GM03348 (cell line): ENCODE measurements at places on chromosomes 7 and 10.

GRCh38 chr10:22704942-22705341, 9.4 kb downstream of the PIP4K2A start:
- DNase-seq: no peak

- DNase-seq: no peak
These were observed 24.0 kb downstream of the DPYSL4 start for GRCh38 chr10:132210766-132211165.

- DNase-seq: no peak
These were observed 54.4 kb downstream of the GPR26 start for GRCh38 chr10:123720536-123720935.

DNA sequence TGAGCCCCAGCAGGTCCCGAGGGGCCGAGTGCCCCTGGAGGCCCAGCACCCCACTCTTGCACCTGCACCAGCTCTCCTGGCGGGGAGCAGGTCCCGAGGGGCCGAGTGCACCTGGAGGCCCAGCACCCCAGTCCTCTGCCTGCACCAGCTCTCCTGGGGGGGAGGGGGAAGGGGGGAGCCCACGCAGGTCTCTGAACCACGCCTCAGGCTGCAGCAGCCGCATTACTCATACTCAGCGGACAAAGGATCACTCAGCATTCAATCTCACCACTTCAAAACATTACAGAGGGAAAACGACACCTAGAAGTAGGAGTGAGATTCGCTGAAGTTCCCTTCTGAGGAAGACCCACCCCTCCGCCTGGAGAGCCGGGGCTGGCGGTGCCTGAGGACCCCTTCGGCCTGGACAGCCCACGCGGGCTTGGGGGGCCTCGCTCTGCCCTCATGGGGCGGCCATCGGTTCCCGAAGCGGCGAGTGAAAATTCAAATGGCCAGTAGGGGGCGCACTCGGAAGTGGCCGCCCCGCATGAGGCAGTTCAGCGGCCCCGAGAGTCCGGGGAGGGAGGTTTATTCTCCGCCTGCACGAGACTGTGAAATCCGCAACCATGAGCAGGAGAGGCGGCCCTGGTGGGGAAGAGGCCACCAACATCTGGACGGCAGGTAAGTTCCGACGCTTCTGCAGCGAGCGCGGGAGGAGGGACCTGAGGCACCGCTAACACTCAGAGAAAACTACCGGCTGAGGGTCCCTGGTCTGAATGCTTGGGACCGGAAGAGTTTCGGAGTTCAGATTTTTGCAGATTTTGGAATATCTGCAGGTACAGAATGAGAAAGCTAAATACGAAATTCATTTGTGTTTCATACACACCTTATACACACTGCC, 1.1 kb upstream of the GPER1 start:
- peak; percentile 93 for DNase-seq

- no peak for DNase-seq
These were observed 13.2 kb downstream of the PTPRN2 start for GRCh38 chr7:158574308-158575036.

- DNase-seq: no peak
These were observed 291.0 kb upstream of the C7orf33 start for GRCh38 chr7:148299350-148300276.

DNA sequence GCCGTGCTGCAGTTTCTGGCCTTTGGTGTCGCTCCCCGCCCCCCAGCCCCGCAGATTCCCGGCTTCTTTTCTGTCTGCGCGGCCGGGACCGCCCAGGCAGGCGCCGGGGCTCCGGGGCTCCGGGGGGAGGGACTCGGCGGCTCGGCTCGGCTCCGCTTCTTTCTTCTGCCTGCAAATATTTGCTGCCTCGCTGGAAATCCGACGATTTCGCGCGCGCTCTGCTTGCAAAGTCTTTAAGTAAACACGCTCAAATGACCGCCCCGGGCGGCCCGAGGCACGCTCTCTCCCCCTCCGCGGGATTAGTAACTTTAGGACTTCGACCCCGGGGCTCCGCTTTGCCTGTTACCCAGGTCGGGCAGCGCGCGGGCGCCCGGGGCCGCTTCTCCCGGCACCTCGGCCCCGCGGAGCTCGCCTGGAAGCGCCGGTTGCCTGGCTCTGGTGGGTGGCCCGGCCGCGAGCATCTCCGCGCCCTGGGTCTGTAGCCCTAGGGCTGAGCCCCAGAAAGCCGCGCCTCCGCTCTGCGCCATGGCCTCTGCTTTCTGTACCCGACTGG, 3.9 kb upstream of the GATA3 start:
- DNase-seq: peak; percentile 47

GRCh38 chr7:69871886-69872569, 273.8 kb downstream of the AUTS2 start:
- no peak for DNase-seq

DNA sequence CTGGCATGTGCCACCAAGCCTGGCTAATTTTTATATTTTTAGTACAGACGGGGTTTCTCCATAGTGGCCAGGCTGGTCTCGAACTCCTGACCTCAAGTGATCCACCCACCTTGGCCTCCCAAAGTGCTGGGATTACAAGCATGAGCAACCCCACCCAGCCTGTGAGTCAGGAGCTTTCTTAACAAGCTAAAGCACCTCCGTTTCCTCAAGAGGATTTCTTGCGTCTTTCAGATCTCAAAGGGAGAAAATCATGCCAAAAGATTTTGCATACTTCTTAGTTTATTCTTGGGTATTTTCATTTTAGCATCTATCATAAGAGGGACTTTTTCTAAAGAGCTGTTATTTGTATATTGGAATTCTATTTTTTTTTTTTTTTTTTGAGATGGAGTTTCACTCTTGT, 47.9 kb upstream of the FOXK1 start:
- DNase-seq: no peak

- DNase-seq: no peak
These were observed 99.1 kb downstream of the BMPR1A start for GRCh38 chr10:86855513-86855912.

DNA sequence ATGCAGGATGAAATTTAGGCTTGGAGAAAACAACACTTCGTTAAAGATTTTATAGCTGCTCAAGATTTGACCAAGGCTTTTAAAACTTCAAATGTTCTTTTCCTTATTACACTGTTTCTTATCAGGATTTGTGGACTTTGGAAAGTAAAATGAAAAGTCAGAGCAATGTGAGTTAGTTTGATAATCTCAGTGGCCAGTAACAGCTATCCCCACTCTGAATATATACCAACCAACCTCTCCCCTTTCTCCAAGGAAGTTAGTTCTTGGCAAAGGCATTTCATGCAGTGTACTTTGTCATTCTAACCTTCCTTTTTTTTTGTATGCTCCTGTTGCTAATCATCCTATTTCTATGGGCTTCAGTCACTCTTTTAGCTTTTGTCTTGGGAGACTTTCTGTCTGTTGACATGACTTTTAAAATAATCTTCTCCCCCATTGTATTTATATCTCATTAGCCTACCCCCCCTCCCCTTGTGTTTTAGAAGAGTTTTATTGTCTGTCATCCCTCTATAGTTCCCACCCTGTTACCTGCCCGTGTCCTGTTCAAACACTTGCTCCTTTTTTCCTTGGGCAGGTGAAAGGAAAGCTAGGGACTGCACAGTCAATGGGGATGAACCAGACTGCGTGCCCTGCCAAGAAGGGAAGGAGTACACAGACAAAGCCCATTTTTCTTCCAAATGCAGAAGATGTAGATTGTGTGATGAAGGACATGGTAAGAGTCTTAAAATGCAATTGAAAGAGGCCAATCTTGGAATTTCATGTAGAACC, 16.7 kb downstream of the FAS start:
- DNase-seq: no peak

GRCh38 chr7:80372415-80372814, 139.4 kb downstream of the GNAT3 start:
- peak; percentile 41 for DNase-seq

DNA sequence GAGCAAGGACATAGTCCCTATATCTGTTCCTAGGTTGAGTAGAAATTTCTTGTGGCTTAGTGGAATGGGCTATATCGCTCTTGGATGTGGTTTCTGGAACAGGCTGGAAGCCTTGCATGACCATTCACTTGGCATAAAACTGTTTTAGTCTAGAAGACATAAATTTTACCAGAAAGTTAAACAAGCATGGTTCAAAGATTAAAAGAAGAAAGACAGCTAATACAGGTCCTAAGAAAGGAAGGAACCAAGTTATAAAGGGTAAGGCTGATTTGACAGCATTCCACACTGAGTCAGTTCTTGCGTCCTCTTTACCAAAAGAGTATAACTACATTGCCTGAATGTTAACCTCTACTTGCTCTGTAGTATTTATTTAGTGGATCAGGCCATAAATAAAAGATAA, 724.2 kb downstream of the SORCS1 start:
- no peak for DNase-seq

DNA sequence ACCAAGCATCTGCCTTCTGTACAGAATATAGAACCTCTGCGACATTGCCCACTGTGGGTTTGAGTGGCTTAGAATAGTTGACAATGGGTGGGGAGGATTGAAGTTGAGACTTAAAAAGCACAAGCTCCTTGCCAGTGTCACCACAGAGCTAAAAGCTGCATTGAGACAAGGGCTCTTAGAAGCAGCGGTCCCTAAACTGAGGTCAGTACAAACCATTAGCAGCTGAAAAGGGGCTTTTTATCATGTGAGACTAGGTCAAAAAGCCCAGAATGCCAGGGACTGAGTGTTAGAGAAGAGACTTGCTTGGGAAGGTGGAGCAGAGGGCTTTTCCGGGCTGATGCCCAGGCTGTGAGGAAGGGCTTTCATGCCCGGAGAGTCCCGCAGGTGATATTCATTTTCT, 91.3 kb downstream of the POU6F2 start:
- no peak for DNase-seq

DNA sequence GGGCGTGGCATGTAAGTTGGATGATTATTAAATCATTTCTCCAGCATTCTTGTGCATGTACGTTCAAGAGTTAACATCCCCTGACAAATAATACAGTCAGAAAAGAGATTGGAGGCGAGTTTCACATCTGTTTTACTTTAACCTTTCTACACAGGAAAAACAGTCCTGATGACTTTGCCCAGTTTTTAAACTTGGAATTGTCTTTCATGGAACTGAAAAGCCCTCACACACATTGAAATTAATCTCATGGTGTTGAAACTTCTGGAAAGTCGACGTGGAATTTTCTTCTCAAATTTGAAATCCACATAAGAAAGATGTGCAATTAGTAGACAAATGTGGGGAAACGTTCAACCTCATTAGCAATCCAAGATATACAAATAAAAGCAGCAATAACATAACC, 31.2 kb upstream of the ZNF438 start:
- DNase-seq: peak; percentile 48

DNA sequence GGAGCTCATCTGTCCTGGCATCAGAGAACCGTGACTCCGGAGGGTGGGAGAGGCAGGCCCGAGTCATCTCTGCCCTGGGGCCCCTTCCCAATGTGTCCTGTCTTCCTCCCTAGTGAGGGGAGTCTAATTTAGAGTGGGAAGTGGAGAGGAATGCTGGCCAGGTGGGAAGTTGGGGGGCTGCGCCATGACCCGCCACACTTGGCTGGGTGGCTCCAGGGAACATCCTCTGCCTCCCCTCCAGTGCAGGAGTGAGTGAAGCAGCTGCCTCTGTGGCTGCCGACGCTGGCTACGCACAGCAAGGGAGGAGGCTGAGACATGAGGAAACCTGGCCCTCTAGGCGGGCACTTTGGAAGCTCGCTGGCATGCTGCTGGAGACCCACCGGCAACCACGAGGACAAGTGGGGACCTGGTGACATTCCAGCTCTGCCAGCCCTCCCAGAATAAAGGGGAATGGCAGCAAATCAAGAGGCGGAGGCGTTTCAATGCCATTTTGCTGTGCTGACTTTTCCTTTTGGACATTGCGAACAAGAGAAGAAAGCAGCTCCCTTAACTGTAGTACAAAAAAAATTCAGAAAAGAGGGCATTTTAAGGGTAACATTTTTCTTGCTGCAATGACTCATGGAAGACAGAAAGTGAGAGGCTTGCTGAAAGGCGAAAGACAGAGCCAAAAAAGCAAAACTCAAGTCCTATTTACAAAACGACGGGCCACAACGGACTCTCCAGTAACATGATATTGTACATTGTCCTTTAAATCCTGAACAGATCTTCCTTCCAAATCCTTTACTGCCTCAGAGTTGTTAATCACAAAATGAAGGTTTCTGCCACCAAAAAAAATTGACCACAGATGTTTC, 121.2 kb upstream of the PITRM1 start:
- DNase-seq: peak; percentile 59

GRCh38 chr7:18960725-18961124, 156.7 kb downstream of the TWIST1 start:
- DNase-seq: no peak

DNA sequence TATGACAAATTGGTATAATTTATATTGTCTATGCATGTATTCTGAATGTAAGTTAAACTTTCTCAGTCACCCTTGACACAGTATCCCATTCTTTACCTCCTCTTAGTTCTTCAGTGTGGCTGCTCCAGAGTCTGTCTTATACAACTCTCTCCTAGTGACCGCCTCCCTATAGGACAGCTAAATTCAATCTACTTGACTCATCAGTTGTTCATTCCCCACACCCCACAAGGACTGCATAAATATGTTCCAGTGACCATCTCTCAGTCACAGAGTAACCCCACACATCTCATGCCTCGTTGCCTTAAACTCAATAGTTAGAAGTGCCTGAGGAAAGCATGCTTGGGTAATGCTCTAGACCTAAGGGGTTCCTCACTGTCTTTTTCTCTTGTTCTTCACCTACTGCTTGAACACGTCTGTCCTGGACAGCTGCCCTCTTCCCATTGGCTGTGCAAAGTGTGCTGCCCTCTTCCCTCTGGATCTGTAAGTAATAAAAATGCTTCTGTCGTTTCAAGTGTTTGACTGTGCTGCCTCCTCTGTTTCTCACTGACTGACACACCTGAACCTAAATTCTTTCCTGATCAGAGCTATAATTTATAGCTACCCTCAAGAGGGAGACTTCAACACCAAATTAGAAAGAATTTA, 494.6 kb upstream of the GRM3 start:
- DNase-seq: no peak

DNA sequence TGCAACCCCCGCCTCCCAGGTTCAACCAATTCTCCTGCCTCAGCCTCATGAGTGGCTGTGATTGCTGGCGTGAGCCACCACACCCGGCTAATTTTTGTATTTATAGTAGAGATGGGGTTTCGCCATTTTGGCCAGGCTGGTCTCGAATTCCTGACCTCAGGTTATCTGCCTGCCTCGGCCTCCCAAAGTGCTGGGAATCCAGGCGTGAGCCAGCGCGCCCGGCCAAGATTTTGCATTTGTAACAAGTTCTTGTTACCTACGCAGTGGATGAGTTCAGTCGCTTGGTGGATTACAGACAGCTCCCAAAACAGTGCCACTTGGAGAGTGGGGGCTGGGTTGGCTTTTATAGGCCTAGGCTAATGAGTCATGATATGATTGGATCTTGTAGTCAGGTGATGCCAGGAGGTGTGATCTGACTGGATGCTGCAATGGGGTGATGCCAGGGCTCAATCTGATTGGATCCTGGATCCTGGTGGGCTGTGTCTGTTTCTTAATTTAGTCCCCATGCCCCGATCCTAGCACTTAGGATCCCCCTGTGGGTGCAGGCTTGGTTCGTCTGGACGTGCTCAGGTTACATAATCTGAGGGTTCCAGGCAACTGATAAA, 20.3 kb downstream of the SBDS start:
- DNase-seq: no peak

DNA sequence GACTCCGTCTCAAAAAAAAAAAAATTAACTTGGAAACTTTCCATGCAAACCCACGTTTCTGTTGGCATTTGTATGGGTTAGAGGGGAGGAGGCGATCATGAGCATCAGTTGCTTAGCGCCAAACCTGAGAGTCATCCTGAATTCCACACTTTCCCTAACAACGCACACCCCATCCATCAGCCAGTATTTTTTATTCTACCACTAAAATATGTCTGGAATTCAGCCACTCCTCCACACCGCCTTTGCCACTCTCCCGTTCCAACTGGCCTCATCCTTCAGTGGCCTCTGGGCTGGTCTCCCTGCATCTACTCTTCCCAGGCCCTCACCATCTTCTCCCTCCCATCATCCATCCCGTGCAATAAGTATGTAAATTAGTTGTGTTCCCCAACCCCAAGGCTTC, 4.7 kb upstream of the LMBR1 start:
- peak; percentile 28 for DNase-seq
